ENCODE measurements at places on chromosomes 2 and 18. TPM values are rescaled to one million over a fixed set of nuclear protein-coding genes. Genes with fewer than 3 reads are reported as not detected.

The C2orf72 gene
- 0.97 TPM for total RNA-seq

The REG3A gene
- total RNA-seq: not detected

The UGT1A4 gene
- total RNA-seq: not detected

The LONRF2 gene
- 2.1 TPM for total RNA-seq

GRCh38 chr18:52903857-52904256 is 563.9 kb downstream of the DCC start:
- DNase-seq: peak; percentile 47

DNA sequence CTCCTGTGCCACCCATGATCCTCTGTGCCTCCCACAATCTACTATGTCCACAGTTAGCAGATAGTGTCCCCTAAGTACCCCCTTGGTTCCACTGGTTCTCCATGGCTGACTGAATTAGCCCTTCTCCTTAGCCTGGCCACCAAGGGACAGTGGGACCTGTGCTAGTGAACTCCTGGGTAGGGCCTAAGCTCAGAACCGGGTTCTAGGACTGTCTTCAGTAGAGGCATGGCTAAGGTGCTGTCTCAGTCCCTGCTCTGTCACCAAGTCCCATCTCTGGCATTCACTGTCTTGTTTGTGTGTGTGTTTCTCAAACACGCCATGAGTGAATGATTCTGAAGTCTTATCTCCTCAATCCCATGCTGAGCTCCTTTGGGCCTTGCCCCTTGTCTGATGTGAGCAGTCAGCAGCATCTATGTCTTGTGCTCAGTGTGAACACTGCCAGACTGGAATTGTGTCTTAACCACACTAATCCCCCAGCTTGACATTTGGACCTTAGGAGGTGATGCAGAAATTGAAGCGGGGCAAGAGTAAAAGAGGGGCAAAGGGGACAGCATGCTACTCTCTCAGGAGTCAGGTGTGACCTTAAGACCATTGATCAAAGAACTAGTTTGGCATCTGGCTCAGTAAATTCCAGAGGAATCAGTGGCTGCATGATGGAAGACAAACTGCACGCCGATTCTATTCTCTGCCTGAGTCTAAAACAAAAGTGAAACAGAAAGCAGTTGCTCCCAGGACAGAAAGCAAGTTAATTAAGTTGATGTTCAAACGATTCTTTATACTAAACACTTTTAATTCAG is 190.5 kb downstream of the ALPK2 start:
- no peak for DNase-seq

- no peak for DNase-seq
These were observed 132.4 kb upstream of the TRIB2 start for GRCh38 chr2:12584338-12584737.

Measured in lower lobe of right lung (tissue), 2 donors.